Testis (tissue), 5 donors: ENCODE measurements at places on chromosomes 2 and 18. TPM values are rescaled to one million over a fixed set of nuclear protein-coding genes. Genes with fewer than 3 reads are reported as not detected.

Gene GPR17
- total RNA-seq, result 0.25 TPM

- peak; percentile 29 for DNase-seq
- no peak within 1 kb of the TSS for H3K27ac ChIP-seq
These were observed at the start of gene ATP8B1 for GRCh38 chr18:57803103-57803969. ATP8B1 (minus strand) TSS chr18:57803315; CDS start chr18:57731807, 71,508 bp downstream.

Gene CFAP65
- total RNA-seq, result 15.5 TPM

- H3K4me1 ChIP-seq, result no peaks in the 10 kb centered on the region
- no peak for DNase-seq
- no peak overlapping the region for H3K4me3 ChIP-seq
- H3K27me3 ChIP-seq, result no peaks in the 10 kb centered on the region
These were observed 199.8 kb upstream of the HDAC4 start for GRCh38 chr2:239600650-239601049.

Gene IL1F10
- total RNA-seq, result not detected

GRCh38 chr18:70380915-70381896, 92.4 kb downstream of the SOCS6 start:
- peak; percentile 92 for DNase-seq
- no peaks in the 10 kb centered on the region for H3K27me3 ChIP-seq
- H3K36me3 ChIP-seq, result no peaks in the 10 kb centered on the region
- peak overlapping the region; percentile 68 for H3K27ac ChIP-seq
- no peak overlapping the region for H3K4me3 ChIP-seq

DNA sequence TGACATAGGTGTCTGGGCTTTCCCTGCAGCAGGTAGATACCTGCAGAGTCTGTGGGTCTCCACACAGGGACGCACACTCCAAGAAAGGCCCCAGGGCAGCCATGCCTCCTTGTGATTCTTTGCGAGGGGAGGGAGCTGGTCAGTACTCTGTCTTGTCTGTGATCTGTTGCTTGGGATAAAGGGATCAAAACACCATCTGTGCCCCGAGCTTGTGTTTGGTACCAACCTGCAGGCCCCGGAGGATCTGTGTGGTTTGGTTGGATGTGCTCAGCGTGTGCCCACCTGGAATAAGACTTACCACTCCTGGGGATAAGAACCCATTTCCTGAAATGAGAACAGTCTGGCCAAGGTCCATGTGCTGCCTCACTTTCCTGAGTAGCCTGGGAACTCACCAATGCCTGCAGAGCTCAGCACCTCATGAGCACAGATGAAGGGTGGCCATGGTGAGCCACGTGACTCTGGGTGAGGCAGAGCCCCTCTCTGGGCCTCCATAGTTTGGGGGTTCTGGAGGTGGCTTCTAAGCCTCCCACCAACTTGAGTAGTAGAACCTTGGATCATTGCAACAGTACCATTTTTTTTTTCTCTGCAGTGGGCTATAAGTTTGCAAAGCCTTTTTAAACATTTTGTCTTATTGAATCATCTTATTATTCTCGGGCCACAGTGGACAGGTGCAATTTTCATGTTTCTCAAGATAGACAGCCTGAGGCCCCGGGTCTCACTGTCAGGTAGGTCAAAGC, 134.8 kb downstream of the DDX1 start:
- no peaks in the 10 kb centered on the region for H3K27me3 ChIP-seq
- H3K27ac ChIP-seq, result no peak overlapping the region
- no peaks in the 10 kb centered on the region for H3K36me3 ChIP-seq
- no peak overlapping the region for H3K4me3 ChIP-seq
- no peak for DNase-seq
- peaks cover 13% of the 10 kb centered on the region for H3K4me1 ChIP-seq

DNA sequence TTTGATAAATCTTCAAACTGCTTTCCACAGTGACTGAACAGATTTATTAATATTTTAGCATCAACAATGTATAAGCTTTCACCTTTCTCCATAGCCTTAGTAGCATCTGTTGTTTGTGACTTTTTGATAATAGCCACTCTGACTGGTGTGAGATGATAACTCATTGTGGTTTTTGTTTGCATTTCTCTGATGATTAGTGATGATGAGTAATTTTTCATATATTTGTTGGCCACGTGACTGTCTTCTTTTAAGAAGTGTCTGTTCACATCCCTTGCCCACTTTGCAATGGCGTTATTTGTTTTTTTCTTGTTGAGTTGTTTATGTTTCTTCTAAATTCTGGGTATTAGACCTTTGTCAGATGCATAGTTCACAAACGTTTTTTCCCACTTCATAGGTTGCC, 952.9 kb downstream of the TRIB2 start:
- H3K4me1 ChIP-seq, result no peaks in the 10 kb centered on the region
- DNase-seq, result no peak
- H3K36me3 ChIP-seq, result no peaks in the 10 kb centered on the region
- no peak overlapping the region for H3K27ac ChIP-seq

DNA sequence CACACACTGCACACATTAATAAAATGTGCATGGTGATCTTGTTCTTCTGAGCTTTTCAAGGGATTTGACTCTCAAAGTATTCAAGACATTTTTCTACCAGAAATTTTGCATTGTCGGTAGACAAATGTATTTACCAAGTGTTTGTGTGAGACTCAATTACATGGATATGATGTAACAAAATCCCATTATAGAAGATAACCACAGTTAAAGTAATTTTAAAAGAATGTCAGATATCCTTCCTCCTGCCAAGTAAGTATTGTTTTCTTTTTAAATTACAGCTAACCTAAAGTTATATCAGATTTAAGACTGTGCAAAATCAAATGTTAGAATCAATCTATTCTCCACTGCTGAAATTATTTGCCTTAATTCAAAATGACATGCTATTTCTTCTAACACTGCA, 1344.5 kb upstream of the CHAC2 start:
- H3K4me3 ChIP-seq, result no peak overlapping the region
- H3K27me3 ChIP-seq, result no peaks in the 10 kb centered on the region
- no peaks in the 10 kb centered on the region for H3K4me1 ChIP-seq
- no peaks in the 10 kb centered on the region for H3K36me3 ChIP-seq

DNA sequence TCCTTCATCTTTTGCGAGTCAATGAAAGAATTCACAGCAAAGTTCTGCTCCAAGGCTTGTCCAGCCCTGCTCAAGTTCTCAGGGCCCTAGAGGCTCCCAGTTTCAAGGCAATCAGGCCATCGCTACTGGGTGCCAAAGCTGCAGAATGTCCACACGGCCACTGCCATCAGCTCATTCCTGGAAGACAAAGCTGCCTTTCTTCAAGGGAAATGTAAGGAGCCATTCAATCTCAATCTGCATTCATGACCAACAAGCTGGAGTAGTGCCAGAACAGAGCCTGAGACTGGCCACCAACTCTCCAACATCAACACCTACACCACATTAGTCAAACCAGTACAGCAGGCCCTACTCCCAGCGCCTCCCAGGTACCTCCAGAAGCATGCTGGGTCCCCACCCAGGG, 202.2 kb downstream of the TCF4 start:
- peaks cover 10% of the 10 kb centered on the region for H3K4me1 ChIP-seq
- H3K27me3 ChIP-seq, result no peaks in the 10 kb centered on the region
- no peaks in the 10 kb centered on the region for H3K36me3 ChIP-seq
- no peak overlapping the region for H3K4me3 ChIP-seq

DNA sequence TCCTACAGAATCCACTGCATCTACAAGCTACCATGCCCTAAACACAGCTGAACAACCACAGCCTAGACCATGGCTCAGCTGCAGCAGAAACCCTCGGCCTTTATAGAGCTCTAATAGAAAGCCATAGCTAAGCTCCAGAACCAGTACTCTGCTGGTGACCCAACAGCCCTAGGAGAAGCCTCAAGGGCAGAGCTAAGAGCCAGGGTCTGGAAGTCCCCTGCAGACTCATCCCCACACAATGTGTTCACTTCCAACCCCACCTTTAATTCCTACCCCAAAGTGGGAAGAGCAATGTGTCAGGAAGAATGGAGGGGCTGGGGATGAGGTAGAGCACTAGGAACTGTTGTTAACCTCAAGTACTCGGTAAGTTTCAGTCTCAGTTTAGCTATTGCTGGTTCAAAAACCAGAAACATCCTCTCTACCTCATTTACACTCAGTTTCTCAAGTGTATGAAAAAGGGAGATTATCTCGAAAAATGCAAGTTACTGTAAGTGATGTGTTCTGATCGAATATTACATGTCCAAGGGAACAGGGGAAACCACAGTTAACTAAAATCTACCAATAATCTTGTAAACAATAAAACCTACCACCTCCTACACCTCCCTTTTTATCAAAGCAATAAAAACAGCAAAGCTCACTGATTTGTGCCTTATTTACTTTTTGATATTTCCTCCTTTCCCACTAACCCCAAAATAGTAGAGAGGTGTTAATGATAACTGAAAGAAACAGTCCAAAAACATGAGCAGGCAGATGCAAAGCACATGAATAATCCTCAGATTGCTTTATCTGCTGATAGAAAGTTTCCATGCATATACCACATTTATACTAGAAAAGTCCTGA, 36.2 kb downstream of the THADA start:
- DNase-seq, result no peak
- H3K27me3 ChIP-seq, result no peaks in the 10 kb centered on the region
- no peaks in the 10 kb centered on the region for H3K4me1 ChIP-seq
- H3K36me3 ChIP-seq, result no peaks in the 10 kb centered on the region
- H3K4me3 ChIP-seq, result no peak overlapping the region
- H3K27ac ChIP-seq, result no peak overlapping the region

DNA sequence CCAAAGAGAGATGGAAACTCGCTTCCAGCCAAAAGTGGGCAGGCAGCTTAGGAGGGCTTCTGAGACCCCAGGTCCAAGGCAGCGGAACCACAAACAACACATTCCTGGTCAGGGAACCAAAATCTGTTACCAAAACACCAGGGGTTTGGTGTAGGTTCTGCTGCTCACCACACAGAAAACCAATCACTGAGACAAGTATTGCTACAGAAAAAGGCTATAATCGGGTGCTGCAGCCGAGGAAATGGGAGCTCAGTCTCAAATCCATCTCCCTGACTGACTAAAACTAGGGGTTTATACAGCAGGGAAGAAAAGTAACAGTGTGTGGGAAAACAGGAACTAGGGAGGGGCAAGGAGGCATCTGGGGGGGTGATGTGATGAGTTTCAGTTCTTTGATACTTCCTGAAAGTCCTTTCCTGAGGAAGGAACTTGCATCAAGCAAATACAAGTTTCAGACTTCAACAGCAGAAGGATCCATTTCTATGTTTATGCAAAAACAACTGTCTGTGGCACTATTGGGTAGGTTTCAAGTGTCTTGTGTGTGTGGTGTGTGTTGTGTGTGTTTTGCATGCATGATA, 108.0 kb downstream of the FAM168B start:
- no peaks in the 10 kb centered on the region for H3K27me3 ChIP-seq
- H3K4me3 ChIP-seq, result no peak overlapping the region
- no peaks in the 10 kb centered on the region for H3K4me1 ChIP-seq
- no peak overlapping the region for H3K27ac ChIP-seq

Gene SCYGR4
- not detected for total RNA-seq

DNA sequence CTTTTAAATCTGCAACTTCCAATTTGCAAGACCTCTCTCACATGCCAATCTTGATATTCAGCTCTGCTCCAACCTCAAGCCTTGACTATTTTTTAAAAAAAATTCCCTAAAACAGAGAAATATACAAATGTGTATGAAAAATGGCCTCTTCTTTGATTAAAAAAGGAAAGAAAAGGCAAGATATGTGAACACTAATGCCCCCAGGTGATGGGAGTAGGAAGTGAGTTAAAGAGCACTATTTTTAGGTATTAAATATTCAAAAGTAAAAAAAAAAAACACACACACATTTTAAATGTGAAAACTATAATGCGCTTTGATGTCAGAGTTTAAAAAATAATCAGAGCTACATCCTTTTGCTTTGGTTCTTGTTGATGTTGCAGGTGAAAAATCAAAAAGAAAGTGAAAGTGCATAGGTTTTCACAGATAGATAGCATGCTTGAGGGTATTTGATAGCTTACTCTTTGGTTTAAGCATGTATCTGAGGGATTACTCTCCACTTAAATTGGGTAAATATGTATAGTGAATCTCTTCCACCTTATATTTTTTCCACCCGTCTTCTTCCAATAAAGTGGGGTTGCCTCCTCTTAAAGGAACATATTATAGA, 406.0 kb upstream of the POU3F3 start:
- no peak overlapping the region for H3K27ac ChIP-seq
- DNase-seq, result no peak
- H3K4me1 ChIP-seq, result no peaks in the 10 kb centered on the region
- H3K4me3 ChIP-seq, result no peak overlapping the region
- H3K27me3 ChIP-seq, result no peaks in the 10 kb centered on the region

DNA sequence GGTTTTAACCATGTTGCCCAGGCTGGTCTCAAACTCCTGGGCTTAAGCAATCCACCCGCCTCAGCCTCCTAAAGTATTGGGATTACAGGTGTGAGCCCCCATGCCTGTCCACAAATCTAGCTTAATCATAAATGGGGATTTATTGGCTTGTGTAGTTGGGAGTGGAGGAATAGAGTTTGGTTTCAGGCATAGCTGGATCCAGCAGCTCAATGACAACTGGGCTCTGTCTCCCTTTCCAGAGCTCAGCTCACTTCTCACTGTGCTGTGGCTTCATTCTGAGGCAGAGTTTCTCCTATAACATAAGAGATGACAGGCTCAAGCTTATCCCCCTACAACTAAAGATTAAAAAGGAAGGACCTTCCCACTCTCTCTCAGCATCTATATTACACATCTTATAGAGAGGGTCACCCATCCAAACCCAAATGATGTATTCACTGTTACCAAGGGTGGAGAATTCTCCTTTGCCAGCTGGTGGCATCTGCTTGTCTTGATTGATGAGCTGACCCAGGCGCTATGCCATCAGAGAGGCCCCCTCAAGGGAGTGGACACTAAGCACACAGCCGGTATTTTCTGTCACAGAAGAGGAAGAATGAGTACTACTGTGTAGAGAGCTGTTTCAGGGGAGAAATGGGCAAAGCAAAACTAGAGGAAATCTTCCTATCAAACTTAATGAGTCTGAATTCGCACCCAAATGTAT, 280.4 kb downstream of the PTPRM start:
- H3K27me3 ChIP-seq, result no peaks in the 10 kb centered on the region
- DNase-seq, result no peak
- no peaks in the 10 kb centered on the region for H3K4me1 ChIP-seq
